ENCODE measurements at places on chromosomes 7 and 10.

DNA sequence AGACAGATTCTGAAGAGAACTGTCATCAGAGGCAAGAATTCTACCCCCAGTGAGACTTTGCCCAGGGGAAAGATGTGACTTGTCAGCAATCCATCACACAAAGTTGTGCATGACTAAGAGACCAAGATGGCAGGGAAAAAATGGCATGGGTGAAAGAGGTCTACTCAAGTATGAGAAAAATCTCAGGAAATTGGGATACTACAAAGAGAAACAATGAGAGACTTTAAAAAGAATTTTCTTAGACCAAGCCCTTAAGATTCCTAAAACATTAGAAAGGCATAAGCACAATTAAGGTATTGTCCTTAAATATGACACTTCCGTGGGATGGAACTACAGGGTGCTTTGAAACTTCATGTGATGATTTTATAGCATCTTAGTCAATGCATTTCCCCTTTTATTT is 45.6 kb upstream of the PDE1C start:
- no peak for DNase-seq

DNA sequence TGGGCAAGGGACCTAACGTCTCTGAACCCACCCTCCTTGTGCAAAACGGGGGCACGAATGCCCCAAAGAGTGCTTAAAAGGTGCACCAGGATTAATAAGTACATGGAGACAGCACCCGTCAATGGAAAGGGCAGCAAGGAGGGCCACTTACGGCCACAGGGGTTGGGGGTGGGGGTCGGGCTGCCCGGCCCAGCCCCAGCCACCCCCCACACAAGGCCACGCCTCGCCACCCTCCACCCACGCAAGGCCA is 213.4 kb downstream of the MAD1L1 start:
- no peak for DNase-seq

DNA sequence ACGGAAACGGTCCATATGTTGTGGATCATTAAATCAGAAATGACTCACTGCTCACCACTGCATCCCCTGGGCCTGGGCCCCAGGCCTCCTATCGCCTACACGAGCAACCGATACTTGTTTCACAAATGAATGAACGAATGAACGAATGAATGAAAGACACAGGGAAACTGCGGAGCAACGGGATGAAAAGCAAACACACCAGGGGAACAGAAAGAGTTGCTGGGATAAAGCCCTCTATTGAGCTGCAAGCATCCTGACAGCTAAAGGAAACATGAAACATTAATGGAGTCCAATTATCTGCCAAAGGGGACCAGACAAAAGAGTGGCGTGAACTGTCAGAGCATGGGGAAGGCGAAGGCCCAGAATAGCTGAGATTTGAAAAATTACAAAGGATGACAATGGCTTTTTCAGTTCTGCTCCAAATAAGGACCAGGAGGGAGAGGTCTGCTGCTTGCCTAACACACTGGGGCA is 92.1 kb downstream of the GRB10 start:
- peak; percentile 85 for DNase-seq

DNA sequence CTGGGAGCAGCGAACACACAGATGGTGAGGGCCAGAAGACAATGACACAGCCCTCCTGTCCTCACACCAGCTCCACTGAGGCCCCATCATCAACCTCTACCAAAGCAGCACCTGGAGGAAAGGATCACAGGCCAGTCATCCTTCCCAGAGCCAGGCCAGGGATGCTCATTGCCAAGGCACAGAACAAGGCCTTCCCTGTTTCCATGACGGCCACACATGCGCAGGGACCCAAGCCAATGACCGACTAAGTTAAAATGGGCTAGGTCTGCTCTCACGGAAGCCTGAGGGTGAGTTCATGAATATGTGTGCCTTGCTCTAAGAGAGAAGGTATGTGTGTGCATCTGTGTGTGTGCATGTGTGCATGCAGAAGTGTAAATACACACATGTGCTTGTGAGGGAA is 39.6 kb downstream of the COBL start:
- DNase-seq: no peak

DNA sequence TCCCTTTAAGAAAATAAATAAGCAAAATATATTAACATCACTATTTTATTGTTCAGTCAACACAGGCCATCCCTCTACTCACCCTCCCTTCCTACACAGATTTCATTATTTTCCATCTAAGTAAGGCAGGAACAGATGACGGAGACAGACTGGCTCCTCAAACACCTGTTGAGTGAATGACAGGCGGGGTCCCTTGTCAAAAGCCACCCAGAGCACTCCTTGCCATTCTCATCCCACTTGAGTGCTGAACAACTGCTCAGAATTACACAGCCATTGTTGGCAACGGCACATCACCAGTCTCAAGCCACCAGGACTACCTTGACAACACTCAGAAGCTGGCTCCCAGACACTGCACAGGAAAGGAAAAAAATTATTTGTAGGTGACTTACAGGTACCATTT is 3.3 kb downstream of the GRB10 start:
- no peak for DNase-seq
